ENCODE measurements at places on chromosomes 6 and 20. TPM values are rescaled to one million over a fixed set of nuclear protein-coding genes. Genes with fewer than 3 reads are reported as not detected.
A peak's percentile ranks its signal among the peaks of the same experiment; 100 is the strongest.

The PAX1 gene
- polyA plus RNA-seq = 1.9 TPM

GRCh38 chr20:19761326-19761725 lies 3.3 kb downstream of the RIN2 start:
- peak; percentile 40 for DNase-seq

- DNase-seq = no peak
These were observed 88.0 kb downstream of the PRND start for GRCh38 chr20:4809707-4810106.

The SOX18 gene
- 10.8 TPM for polyA plus RNA-seq

DNA sequence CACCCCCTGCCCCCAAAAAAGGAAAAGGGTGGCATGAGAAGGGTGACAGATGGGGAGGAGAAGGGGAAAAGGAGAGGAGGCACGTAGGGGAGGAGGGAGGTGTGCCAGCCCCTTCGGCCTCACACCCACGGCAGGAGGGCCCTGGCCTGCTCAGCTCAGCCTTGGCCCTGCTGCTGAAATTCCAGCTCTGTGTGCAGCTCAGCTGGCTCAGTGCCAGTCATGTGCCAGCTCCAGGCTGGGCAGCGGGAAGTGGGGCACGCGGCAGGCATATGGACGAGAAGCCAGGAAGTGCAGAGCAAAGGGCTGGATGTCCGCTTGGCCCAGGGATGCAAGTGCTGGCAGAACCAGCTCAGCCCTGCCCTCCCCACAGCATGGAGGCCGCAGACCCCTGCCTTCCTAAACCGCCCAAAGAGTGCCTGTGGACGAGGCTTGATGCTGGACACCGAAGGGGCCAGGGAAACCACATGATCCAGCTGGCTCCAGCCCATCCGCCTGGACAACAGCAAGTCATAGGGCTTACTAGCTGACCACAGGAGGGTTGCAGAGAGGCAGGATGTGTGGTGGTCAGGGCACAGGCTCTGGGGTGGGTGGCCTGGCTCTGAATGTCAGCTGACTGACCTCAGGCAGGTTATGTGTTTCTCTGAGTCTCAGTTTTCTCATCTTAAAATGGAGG lies 60.2 kb downstream of the NOL4L start:
- DNase-seq = no peak

Data from forelimb muscle (tissue), 1 donor.